ENCODE measurements at places on chromosomes 13 and 19.

DNA sequence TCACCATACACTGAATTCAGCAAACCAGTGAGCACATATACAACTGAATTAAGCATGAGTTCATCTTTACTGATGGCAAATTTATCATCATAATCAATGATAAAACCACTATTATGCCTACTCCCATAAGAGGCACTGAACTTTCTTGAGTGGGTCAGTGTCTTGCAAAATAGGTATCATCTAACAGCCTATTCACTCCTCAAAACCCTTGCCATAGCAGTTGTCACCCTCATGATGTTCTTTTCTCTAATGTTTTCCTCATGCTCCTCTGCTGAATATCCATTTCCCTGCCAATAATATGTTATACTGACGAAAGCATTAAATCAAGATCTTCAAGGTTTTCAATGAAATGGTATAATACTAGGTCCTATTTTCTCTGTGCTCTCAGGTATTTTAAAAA is 5.6 kb downstream of the ARGLU1 start:
- DNase-seq, result no peak

DNA sequence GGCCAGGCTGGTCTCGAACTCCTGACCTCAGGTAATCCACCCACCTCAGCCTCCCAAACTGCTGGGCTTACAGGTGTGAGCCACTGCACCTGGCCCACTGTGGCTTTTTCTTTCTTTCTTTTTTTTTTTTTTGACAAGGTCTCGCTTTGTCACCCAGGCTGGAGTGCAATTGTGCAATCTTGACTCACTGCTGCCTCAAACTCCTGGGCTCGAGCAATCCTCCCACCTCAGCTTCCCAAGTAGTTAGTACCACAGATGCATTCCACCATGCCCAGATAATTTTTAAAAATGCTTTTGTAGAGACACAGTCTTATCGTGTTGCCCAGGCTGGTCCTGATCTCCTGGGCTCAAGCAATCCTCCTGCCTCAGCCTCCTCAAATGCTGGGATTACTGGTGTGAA is 12.1 kb upstream of the FCGBP start:
- no peak for DNase-seq

GRCh38 chr13:24842549-24843274 is 78.7 kb downstream of the RNF17 start:
- no peak for DNase-seq

DNA sequence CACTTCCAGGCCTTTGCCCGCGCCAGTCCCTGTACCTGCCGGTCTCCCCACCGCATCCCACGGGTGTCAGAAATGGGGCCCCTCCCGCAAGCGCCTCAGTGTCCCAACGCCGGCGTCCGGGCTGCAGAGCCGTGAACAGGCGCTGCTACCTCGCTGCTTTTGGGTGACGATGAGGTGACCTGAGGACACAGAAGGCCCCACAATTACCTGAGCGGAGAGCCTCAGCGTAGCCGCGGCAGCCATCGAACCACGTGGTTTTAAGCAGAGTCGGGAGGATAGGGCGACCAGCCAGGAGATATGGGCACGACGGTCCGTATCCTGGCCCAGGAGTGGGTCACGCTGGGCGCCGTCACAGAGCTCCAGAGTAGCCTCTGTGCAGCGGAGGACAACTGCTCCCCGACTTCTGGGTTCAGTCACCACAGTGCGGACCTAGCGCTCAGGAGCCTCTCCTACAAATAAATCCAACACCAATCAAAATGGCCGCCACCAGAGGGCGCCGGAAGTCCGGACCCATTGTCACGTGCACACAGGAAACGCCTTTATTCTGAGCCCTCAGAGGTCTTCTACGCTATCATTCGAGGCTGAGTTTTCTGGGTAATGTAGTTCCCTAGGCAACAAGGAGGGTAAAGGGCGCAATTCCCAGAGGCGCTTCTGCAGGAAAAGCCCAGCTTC is at the start of gene ZNF814:
TSS of gene ZNF814 (minus strand) at position 478 of the 672 bp plus-strand sequence. CDS start at position 243, 235 bp downstream.
- DNase-seq, result peak; percentile 61

GRCh38 chr19:32181216-32181920 is 164.0 kb upstream of the ZNF507 start:
- no peak for DNase-seq

GRCh38 chr19:54193011-54193410 is 1.9 kb downstream of the TSEN34 start:
- no peak for DNase-seq

GRCh38 chr13:91400671-91401070 is 2.2 kb downstream of the GPC5 start:
- DNase-seq, result no peak

- DNase-seq, result no peak
These were observed 9.4 kb upstream of the NUP62 start for GRCh38 chr19:49938662-49939061.

DNA sequence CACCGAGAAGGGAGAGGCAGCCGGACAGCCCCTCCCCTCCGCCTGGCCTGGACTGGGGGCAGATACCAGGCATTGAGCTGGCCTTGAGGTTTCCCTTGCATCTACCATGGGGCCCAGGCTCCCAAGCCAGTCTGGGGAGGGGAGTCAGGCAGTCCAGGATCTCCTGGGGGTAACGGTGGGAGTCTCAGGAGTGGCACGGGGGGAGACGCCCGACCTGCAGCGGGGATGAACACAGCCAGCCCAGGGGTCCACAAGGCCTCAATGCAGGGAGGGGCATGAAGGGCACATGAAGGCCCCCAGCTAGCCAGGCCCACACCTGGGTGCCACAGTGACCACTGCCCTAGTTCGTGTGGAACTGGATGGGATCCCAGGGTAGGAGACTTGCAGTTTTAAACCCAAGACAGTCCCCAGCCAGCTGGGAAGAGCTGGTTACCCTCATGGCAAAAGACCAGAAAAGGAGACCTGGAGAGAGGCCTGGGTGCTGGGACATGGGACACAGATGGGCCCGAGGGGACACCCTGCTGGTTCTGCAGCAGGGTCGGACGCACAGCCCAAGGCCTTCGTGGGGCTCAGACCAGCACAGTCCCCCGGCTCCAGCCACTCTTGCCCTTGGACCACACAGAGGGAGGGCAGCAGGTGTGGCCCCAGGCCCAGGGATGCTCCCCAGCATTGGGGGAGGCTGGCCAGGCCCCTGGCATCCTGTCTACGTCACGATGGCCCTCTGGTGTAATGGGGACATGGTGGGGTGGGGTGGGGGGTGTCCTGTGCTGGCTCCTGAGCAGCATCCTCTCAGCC is 4.6 kb upstream of the UQCR11 start:
- DNase-seq, result no peak

DNA sequence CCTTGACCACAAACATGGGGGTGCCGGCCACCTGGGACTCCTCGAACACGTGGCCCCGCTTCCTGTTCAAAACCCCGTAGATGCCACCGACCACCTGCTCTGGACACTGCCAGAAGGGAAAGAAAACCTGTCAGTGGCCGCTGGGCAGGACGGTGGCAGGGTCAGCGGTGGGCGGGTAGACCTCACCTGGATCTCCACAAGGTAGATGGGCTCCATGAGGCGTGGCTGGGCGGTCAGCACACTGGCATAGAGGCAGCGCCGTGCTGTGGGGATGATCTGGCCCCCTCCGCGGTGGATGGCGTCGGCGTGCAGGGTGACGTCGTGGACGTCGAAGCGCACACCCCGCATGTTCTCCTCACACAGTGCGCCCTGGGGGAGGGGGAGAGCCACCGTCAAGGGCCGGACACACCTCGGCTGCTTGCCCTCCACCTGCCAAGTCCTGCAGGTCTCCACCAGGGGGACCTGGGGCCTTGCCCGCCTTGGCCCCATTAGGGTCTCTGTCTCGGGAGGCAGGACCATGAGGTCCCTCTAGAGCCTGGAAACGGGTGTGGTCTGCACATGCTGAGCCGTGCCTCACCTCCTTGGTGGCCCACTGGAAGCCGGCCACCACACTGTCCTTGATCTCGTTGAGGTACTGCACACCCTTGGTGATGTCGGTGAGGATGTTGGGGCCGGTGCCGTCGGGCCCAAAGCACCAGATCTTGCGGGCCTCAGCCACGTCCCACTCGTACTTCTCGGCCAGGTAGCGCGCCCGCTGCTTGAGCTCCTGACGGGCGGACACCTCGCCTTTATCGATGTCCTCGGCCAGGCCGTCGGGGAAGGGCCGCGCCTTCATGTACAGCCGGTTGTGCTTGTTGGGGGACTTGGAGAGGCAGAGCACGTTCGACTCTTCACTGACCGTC is 6.6 kb upstream of the DAPK3 start:
- DNase-seq, result peak; percentile 15

- DNase-seq, result no peak
These were observed 555.9 kb downstream of the DIAPH3 start for GRCh38 chr13:59607780-59608233.

- DNase-seq, result no peak
These were observed 6.8 kb downstream of the PCDH17 start for GRCh38 chr13:57638186-57638890.

DNA sequence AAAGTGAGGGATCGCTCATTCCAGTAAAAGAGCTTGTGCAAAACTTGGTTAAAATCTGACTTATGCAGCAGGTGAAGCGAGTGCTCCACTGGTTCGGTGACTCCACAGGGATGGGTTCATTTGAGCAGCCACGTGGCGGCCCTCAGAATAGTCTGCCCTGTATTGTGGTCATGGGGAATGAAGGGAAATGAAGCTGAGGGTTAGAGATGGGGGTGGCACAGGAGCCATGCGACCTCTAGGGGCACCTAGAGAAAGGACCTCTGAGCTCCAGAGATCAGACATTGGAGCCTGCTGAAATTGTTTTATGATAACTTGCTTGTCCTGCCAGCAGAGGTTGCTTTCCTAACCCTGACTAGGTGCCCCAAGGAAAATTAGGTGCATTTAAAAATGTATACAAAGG is 26.6 kb downstream of the CBY2 start:
- DNase-seq, result no peak

GRCh38 chr19:30810726-30811125 is 438.5 kb downstream of the ZNF536 start:
- DNase-seq, result no peak

- no peak for DNase-seq
These were observed 1.7 kb downstream of the ERCC1 start for GRCh38 chr19:45421947-45422498.
